ENCODE measurements at places on chromosomes 5 and 9. TPM values are rescaled to one million over a fixed set of nuclear protein-coding genes. Genes with fewer than 3 reads are reported as not detected.

The SEMA5A gene
- 0.10 TPM for total RNA-seq

The TAS2R1 gene
- not detected for total RNA-seq

The SVEP1 gene
- total RNA-seq: 0.33 TPM

The OR13J1 gene
- not detected for total RNA-seq

The SMIM32 gene
- total RNA-seq: not detected

The IL9 gene
- not detected for total RNA-seq

The RPP25L gene
- total RNA-seq: 12.6 TPM
